BJ (cell line): ENCODE measurements at places on chromosomes 4 and X.

GRCh38 chr4:6591781-6592180, 16.8 kb downstream of the MAN2B2 start:
- DNase-seq: no peak

DNA sequence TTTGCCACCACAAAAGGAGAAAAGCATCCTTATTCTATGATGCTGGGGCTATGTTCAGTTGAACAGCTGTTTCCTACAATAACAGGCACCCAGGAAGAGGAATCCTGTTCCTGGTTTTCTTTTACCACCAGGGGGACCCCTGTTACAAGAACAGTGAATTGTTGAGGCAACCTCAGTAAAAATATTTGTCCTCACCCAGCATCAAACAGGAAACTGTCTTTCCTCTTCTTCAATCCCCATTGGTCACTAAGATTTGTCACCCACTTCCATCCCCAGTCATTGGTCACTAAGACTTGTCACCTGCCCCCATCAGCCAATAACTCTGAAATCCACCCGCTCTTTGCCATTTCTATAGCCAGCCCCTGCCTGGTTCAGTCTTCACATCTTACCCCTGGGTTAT, 143.5 kb upstream of the GALNT7 start:
- no peak for DNase-seq

DNA sequence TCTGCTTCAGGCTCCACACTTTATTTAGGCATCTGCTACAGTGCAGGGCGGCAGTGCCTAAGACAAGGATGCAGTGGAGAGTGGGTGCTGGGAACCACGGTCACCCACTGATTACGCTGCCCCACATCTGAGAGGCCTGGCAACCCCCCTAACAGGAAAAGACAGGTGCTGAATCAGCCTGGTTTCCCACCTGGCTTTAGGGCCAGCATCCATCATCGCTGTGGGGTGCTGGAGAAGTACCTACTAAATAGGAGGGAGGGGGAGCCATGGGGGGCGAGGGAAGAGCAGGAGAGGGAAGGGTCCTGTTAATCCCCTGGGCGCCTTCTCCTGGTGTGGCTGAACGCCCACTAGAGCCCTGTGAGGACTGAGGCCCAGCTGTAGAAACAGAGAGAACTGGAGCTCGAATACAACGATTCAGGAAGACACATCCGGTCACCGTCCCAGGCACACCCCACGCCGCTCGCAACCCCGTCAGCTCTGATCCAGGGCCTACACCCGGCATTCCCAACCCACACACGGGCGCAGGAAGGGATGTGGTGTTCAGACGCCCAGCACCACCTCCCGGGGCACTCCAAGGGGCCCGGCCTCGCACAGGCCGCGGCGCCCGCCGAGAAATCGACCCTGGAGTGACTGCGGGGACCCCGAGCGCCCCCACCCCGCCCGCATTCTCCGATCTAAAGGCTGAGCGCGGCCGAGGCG, 554 bp downstream of the DCTD start:
- DNase-seq: no peak

DNA sequence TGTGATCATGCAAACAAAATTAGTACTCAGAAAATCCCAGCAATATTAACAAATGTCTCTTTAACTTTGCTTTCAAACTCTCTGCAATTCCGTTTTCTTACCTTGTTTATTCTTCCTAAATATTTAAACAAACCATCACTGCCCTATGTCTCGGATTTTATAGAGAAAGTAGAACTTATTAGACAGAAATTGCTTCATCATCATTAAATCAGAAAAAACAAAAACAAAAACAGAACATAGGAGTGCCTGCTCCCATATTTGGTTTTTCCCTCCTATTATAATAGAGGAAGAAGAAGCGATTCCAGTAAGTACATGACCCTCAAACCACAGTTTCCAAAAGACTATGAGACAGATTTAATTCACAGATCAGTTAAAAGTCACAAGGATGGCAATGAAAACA, 1228.0 kb downstream of the RPA4 start:
- DNase-seq: no peak
